ENCODE measurements at places on chromosomes 7 and 10.

DNA sequence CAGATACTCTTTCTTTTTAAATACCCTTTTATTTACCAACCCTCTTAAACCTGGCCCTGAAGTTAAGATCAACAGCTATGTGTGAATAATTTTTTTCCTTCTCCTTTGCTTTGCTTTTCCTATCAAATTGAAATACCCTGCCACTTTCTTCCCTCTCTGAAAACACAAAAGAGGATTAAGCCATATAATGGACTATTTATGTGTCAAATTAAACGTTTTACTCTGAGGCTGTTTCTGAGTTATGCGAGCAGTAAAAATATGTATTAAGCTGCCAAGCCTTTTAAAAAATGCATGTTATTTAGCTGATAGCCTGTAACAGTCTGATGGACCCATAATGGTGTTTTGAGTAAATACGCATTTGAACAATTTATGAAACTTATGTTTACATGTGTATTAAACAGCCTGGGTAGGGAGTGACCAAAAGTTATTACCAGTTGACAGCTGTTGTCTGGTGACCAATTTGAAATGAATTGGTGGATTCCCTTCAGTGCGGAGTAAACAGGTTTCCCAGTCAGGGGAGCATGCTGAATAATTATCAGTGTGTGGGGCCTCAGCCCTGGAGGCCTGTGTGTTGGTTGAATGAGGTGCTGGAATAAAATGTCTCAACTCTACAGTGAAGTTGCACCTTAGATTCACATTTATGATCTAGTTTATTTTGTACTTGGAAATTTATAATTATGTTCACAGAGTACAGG lies 89.6 kb downstream of the AUTS2 start:
- no peak for DNase-seq

DNA sequence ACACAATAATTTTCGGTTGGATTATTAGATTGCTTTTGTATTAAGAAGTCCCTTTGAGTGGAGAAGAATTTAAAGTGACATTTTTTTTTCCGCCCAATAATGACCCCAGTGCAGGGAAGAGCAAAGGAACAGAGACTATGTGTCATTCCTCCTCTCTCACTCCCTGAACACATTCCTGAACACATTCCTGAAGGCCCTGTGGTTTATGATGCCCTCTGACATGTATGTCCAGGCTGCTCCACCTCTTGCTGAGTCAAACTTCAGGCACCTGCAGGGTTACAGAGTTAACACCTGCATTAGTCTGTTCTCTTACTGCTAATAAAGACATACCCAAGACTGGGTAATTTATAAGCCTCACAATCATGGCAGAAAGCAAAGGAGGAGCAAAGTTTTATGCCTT lies 704.0 kb upstream of the LRRN3 start:
- DNase-seq = no peak

- no peak for DNase-seq
Measured at GRCh38 chr7:29613100-29613499, 49.5 kb downstream of the PRR15 start.

DNA sequence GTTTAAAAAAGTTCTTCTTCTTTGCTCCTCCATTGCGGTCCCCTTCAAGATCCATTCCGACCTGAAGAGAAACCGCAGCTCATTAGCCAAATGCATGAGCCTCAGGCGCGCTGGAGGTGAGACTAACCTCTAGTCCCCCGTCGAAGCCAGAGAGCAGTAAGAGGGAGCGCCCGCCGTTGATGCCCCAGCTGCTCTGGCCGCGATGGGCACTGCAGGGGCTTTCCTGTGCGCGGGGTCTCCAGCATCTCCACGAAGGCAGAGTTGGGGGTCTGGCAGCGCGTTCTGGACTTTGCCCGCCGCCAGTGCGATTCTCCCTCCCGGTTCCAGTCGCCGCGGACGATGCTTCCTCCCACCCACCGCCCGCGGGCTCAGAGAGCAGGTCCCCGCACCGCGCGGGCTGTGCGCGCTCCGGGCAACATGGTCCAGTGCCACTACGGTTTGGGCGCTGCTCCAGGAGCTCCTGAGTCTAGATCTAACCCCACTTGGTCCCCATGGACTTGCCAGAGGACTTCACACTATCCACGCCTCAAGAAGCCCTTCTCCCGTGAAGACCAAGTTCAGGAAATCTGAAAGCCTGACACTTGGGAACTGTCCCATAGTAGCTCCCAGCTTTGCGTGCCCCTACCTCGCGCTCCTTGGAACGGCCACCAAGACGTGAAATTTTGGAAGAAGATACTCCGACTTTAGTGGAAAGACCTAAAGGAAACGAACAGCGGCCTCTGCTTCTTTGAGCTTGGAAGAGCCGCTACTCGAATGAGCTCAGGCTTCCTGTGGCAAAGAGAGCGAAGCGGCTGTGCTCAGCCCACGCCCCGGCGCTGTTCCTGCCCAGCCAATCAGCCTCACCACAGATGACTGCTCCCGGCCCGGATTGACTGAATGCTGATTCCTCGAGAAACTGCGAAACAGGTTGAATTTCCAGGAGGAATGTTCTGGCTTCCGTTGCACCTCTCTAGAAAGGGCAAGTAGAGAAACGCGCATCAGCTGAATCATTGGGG lies at the start of gene ABCB1:
Gene ABCB1, minus strand, starts transcription at position 755 of the 995 bp plus-strand sequence. Its CDS starts 700 bp downstream, at position 55.
- DNase-seq = peak; percentile 45

DNA sequence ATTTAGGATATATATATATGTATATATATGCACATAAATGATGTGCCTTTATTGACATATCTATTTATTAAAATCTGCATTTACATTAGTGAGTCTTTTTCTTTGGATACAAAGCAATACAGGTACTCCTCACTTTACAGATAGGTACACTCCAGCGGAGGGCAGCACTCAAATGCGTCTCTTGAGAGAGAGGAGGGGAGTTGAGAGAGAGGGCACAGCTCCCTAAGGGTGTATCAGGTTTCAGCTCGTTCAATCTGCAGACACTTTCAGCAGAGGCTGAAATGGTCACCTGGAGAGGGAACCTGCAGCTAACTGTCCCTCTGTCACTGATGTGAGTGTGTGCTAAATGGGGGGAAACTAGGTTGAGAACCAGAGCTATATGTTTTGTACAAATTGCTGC lies 21.5 kb downstream of the C10orf53 start:
- DNase-seq = no peak

DNA sequence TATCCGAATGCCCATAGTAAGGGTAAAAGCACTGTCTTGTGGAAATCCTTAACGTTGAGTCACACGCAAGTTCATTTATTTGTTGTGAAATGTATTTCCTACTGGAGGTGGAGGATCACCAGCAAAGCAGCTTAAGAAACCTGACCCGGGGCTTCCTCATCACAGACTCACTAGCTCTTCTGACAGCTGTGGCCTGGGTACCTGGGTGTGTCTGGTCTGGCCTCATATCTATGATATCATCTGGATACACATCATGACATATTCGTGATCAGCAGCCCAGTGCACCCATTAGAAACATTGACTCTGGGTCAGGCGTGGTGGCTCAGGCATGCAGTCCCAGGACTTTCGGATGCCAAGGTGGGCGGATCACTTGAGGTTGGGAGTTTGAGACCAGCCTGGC lies 8.8 kb downstream of the DRGX start:
- DNase-seq = no peak

DNA sequence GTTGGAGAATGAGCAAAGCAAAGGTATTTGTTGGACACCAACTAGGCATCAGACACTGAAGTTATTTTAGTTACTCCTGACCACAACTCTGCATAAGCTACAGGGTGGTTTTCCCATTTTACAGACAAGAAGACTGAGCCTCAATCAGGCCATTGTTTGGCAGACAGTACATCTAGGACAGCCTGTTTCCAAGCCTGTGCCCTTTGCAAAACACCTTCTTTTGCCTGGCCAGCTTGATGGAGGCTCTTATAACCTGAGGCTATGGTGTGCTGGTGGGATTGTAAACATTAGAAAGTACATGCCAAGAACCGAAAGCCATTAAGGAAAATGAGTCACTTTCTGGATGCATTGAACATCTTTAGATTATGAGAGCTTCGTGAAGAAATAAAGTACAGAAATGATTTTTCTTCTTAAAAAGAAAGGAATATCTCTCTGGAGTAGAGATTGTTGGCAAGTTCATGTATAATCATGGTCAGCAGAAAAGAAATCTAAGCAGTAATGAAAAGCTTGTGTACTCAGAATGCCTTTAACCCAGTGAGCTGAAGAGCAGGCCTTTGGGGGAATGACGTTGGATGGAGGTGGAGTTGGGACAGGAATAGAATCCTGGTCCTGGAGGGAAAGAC lies 140.6 kb downstream of the KIAA1217 start:
- DNase-seq = no peak
